ENCODE measurements at places on chromosomes 13 and 19.

- DNase-seq: no peak
These were observed 2.4 kb downstream of the PPP1R13L start for GRCh38 chr19:45402298-45403061.

GRCh38 chr19:14494411-14494810, 1.5 kb downstream of the GIPC1 start:
- no peak for DNase-seq

GRCh38 chr19:14563989-14564651, 7.7 kb downstream of the NDUFB7 start:
- peak; percentile 9 for DNase-seq

- peak; percentile 93 for DNase-seq
These were observed 25.3 kb upstream of the MEDAG start for GRCh38 chr13:30880856-30881155.

DNA sequence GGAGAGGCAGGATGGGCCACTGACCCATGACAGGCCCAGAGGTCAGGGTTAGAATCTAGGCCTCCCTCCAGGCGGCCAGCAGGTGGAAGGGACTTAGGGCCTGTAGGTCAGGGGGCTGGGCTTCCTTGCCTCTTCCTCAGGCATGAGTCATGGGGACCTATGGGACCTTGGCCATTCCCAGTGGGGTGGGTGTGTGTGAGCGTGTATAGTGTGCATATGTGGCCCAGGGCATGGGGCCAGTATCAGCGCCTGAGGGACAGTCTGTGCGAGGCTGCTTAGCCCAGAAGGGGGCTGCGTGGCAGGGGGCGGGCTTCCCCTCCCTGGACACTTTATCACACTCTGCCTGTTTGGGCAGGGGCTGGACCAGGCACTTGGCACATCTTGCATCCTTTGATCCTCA, 13.3 kb downstream of the KCTD15 start:
- no peak for DNase-seq

GRCh38 chr13:104737713-104738112, 1671.5 kb upstream of the SLC10A2 start:
- no peak for DNase-seq

- DNase-seq: no peak
These were observed 61.1 kb downstream of the SERP2 start for GRCh38 chr13:44434766-44435141.

GRCh38 chr13:110343241-110343865, 36.3 kb downstream of the COL4A2 start:
- DNase-seq: peak; percentile 58

DNA sequence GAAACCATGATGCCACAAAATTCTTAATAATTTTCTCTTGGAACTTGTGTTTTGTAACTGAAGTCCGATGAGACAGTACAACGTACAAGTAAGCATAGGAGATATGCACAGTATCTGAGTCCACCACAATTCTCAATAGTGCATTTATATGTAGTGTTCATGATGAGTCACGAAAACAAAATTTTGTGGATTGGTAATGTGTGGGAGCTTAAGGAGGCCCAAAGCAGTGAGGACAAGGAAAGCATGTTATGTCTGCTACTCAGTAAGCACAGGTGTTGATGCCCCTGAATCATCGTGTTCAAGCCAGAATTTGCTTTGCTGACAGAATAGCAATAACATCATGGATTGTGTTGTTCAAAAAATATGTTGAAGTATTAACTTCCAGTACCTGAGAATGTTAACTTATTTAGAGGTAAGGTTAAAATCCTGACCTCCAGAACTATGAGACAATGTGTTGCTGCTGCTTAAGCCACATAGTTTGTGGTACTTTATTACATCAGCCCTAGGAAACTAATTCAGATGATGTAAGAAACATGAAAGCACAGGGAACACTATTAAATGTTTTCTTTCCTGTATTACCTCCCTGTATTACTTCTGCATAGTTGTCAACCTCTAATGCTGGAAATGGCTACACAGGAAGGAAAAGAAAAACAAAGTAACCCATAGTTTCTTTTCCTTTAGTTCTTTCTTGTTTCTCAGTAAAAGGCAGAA, 201.3 kb downstream of the SLITRK6 start:
- DNase-seq: peak; percentile 42

- DNase-seq: no peak
These were observed 7.0 kb upstream of the FOXO1 start for GRCh38 chr13:40673414-40673813.

GRCh38 chr13:22200440-22200839, 529.6 kb downstream of the FGF9 start:
- DNase-seq: no peak

GRCh38 chr13:94369972-94370436, 109.5 kb downstream of the DCT start:
- no peak for DNase-seq

GRCh38 chr13:21576426-21576825, 27.5 kb downstream of the MICU2 start:
- DNase-seq: no peak

DNA sequence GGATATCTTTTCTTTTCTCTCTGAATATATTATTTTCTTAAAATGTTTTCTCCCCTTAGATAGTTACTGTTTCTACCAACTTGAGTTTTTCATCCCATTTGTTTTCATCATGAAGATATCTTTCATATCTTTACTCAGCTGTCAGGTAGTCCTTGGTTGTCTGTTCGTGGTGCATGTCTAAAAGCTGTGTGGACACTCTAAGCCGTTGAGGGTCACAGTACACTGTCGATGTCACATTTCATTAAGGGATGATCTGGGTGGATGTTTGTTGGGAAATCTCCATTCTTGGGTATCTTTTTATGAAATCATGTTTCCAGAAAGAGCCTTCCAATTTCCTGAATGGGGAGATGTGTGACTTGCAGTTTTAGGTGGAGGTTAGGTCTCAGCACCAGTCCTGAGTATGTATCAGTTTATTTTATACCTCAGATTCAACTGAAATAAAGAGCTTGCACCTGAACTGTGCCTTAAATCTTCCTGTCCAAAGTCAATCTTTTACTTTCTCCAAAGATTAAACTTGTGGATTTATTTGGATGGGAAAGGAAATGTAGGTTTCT, 23.2 kb downstream of the ZMYM2 start:
- no peak for DNase-seq

DNA sequence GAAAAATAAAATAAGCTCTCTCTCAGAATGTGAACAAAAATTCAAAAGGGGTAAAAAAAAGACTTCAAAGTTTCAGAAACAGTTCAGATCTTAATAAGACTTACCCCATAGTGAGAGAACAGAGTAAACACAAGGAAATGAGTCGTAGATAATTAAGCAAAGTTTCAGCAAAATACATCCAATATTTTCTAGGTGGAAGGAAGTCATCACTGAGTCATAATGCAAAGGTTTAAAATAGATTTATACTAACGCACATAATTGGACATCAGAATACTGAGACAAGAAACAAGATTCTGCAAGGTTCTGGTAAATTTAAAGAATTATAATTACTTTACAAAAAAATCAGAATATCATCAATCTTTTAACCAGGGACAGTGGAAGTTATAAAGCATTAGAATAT, 1370.7 kb upstream of the ATXN8OS start:
- DNase-seq: peak; percentile 24

GRCh38 chr19:9668544-9668943, 6.4 kb downstream of the ZNF562 start:
- DNase-seq: no peak

GRCh38 chr19:48152551-48152950, 17.6 kb downstream of the LIG1 start:
- DNase-seq: peak; percentile 81

DNA sequence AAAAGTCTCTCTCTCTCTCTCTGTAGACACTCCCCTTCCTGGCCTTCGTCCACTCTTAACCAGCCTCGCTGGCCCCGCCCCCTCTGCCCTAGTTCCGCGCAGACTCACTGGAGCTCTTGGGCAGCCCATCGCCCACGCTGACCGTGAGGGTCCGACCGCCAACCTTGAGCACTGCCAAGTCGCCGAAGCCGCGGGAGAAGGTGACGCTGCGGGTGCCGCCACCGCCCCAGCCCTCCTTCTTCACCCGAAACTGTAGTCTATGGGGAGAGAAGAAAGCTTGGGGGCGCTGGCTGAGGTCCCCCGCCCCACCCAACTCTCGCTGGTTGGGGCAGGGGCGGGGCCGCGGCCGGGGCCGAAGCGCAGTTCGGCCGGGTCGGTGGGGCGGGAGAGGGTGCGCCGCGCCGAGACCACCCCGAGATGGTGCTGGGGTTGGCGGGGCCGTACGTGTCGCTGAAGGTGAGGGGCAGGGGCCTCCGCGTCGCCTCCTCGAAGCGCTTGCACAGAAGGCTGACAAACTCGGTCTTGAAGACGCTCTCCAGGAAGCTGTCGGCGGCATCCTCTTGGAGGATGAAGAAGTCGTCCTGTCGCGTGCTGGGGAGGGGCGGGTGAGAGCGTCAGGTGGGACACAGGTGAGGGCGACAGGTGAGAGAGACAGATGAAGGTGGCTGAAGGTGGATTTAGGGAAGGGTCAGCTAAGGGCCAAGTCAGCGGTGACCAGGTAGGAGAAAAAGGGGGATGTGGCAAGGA, 12.6 kb upstream of the ZNF414 start:
- peak; percentile 92 for DNase-seq

DNA sequence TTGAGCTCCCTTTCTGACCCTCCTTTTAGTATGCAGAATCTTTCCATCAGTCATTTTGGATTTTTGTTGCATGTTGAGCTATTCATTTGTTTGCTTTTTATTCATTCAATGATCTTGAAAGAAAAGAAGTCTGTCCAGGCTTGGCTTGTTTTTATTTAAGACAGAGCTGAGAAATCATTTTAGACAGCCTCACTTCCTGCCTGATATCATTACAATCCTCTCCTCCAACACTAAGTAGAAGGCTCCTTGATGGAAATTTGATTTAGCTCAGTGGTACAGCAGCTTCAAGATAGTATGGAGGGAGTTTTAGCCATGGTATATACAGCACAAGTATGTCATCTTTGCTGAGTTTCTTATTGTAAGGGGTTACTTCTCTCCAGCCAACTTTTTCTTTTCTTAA, 28.4 kb downstream of the MBNL2 start:
- DNase-seq: no peak

DNA sequence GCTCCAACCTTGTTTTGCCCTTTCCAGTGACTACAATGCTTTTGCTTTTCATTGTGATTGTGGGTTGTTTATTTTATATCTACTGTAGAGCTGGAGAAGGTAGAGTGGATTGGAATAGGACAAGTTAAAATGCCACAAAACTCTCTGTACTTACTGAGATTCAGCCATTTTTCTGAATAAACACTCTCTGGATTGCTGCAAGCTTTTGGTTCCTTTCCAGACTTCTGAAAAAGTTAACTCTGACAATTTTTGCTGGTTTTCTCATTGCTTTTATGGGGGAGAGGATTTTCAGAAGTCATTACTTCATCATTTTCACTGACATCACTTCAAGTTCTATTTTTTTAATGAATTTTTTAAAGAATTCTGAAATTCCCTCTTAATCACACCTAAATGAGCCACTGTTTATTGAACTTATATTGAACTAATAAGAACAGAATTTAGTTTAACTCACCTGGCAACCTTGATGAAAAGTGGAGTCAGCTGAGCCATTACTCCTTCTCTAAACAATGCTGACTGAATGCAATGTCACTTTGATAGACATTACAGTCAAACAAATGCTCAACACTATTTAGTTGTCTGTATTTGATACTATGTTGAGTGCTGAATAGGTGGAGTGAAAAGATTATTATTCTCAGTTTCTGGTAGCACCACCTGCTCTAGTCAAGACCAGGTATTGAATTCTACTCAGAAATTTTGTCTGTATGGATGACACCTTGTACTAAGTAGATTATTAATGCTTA, 303.5 kb downstream of the DLEU7 start:
- DNase-seq: no peak

DNA sequence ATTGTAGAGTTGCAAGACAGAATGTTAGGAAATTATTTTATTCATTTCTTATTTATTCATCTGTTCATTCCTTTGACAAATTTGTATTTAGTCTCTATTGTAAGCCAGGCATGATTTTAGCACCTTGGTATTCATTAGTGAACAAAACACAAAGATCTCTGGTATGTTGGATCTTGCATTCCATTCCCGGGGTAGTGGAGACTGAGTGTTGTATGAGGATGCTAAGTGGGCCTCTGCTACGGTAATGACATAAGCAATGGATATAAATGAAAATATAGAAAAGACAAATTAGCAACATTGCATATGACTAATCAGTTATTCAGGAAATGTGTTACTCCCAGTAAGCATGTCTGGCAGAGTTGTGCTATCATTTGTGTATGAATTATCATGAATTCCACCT, 449.3 kb downstream of the PCDH17 start:
- DNase-seq: no peak

DNA sequence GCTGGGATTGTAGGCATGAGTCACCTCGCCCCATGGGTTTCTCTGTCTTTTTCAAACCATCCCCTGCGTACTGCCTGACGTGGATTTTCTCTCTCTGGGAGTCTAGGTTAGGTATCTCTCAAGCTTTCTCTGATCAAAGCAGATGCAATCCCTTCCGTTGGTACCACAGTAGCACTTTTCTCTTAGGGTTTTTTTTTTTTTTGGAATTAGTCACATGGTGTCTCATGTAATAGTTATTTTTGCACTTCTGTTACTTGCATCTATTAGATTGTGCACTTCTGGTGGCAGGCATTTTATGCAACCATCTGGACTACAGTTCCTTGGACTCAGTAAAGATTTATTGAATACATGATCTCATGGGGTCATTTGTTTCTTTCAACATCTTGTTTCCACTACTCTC, 72.1 kb downstream of the GPC6 start:
- no peak for DNase-seq

DNA sequence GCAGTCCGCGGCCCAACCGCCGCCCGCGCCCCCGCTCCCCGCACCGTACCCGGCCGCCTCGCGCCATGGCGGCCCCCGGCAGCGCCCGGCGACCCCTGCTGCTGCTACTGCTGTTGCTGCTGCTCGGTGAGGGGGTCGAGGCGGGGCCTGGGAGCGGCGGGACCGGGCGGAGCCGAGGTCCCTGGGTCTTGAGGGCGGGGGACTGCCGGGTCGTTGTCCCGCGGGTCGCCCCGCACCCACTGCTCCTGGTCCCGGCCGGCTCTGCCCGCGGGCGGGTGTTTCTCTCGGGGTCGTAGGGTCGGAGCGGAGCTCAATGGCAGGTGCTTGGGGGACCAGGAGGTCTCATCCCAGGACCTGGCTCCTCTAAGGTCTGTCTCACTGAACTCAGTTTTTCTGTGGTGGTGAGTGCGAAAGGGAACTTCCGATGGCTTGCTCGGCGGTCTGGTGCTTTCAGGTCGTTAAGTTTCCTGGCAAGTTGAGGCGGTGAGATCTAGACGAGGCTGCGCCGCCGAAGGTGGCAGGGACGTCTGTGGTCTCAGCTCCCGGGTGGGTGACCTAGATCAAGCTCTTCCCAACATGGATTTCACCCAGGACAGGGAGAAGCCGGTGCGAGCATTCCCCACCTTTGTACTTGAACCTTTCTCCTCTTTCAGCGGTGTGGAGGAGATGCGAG, 467 bp downstream of the LAMP1 start:
- DNase-seq: peak; percentile 4

Measured in astrocyte of the spinal cord (primary cell).